ENCODE measurements at places on chromosomes 12 and 14. TPM values are rescaled to one million over a fixed set of nuclear protein-coding genes. Genes with fewer than 3 reads are reported as not detected.

DNA sequence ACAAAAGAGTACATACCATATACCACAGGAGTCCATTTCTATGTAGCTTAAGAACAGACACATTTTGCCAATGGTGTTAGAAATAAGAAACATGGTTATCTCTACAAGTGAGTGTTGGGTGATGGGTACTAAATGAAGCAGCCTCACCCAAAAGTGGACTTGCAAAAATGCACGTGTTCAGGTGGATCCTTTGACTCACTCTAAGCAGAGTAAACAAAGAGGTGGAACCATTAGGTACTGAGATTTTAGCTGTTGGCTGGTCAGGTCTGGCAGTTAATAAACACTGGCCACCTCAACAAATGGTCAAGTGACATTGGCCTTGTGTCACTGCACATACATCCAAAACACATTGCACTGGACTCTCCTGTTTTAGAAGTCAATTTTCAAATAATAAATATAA is 27.6 kb downstream of the EVL start:
- no peak overlapping the region for H3K27ac ChIP-seq
- H3K27me3 ChIP-seq = no peaks in the 10 kb centered on the region
- no peaks in the 10 kb centered on the region for H3K4me1 ChIP-seq
- no peaks in the 10 kb centered on the region for H3K36me3 ChIP-seq

- no peak overlapping the region for H3K4me3 ChIP-seq
- H3K27me3 ChIP-seq = no peaks in the 10 kb centered on the region
- H3K4me1 ChIP-seq = peaks cover 4% of the 10 kb centered on the region
- H3K27ac ChIP-seq = no peak overlapping the region
These were observed 23.4 kb downstream of the CDK17 start for GRCh38 chr12:96376865-96377264.

DNA sequence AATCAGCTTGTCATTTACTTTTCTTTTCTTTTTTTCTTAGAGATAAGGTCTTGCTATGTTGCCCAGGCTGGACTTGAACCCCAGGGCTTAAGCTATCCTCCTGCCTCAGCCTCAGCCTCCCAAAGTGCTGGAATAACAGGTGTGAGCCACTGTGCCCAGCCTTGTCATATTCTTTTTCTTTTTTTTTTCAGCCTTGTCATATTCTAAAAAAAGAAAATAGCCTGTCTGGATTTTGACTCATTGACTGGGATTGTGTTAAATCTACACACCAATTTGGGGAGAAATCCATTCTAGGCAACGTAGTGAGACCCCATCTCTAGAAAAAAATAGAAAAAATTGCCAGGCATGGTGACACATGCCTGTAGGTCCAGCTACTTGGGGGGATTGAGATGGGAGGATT is 24.1 kb downstream of the ATP5MC2 start:
- no peaks in the 10 kb centered on the region for H3K36me3 ChIP-seq
- no peak overlapping the region for H3K4me3 ChIP-seq
- no peaks in the 10 kb centered on the region for H3K4me1 ChIP-seq
- H3K27ac ChIP-seq = no peak overlapping the region
- H3K27me3 ChIP-seq = no peaks in the 10 kb centered on the region

Gene SUOX
- total RNA-seq = 22.1 TPM

Gene HOXC4
- 13.1 TPM for total RNA-seq

Gene DCAF5
- total RNA-seq = 39.9 TPM

All from ovary (tissue), 10 donors.